ENCODE measurements at places on chromosomes 5 and 9. TPM values are rescaled to one million over a fixed set of nuclear protein-coding genes. Genes with fewer than 3 reads are reported as not detected.

The HTR4 gene
- 0.10 TPM for total RNA-seq

- no peak for DNase-seq
Measured at GRCh38 chr5:131303537-131303936, 39.7 kb downstream of the CDC42SE2 start.

GRCh38 chr5:102856389-102856777 is 101.3 kb downstream of the PAM start:
- no peak for DNase-seq

DNA sequence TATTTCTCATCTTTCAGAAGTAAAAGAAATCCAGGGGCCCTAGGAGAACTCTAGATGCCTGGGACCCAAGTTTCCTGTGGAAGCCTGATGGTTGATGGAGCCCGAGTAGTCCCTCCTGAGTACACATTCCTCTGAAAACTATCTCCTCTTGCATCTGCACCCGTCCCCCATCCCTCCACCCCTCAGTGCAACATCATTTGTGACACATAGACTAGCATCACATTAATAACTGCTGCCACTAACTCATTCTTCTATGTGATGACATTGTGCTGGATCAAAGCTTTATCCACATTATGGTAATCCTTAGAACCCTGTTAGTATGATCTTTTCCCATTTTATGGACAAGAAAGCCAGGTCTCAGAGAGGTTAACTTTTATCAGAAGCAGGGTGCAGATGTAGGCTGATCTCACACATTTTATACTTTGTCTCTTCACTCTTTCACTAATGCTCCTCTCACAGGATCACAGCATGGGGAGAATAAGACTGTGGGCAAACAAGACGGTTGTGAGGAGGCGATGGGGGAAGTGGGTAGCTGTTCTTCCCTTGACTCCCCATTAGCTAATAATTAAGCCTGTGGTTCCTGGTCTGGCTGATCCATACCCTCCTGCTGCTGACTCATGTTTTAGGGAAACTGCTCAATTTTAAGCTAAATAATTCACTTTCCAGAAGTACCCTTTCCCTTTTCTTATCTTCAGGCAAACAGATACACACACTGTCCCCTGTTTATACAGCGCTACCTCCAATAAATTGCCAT is 3.9 kb upstream of the HK3 start:
- no peak for DNase-seq

- no peak for DNase-seq
Measured at GRCh38 chr5:76029739-76030138, 53.4 kb upstream of the SV2C start.

The OGN gene
- total RNA-seq = 0.64 TPM

Measured in psoas muscle (tissue), 8 donors.